AG04449 (cell line): ENCODE measurements at places on chromosomes 1 and 21.
A peak's percentile ranks its signal among the peaks of the same experiment; 100 is the strongest.

- no peak for DNase-seq
Observed at GRCh38 chr1:1808206-1808605, 29.9 kb upstream of the NADK start.

- DNase-seq: no peak
Observed at GRCh38 chr21:34282223-34282622, 81.6 kb upstream of the KCNE2 start.

DNA sequence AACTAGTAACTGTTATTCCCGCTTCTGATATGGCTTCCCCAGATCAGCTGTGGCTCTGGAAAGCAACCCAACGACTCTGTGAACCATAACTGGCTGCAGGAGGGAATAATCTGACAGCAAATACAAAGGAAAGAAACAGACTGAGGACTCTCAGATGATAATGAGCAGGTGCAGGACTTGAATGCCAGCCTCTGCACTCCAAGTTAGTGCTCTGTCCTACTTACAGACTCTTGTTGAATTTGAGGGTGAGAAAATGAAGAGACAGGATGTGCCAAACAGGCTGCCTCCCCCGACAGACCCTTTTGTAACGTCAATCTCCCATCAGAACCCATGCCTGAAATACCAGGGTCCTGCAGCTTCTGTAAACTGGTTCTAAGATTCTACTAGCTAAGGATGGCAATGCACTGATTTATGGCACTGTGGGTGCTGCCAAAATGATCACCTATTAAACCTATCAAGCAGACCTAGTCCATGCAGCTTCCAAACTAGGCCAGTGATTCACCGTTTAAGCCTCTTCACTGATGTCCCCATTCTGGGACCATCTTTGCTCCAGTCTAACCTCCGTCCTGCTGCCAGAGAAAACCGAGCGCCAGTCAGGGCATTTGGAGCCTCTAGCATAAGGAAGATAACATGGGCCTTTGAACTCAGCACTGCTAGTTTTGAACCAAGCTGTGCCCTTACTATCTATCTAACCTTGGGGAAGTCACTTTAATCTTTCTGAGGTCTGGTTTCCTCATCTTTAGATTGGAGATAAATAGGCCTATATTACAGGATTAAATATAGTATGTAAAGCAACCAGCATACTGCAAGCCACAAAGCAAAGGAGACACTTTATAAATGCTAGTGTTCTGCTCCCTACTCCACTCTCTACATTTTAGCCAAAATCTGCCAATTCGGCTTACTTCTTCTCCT lies 4.8 kb downstream of the MKNK1 start:
- no peak for DNase-seq

- DNase-seq: no peak
Observed at GRCh38 chr1:101967871-101968270, 28.9 kb downstream of the OLFM3 start.

DNA sequence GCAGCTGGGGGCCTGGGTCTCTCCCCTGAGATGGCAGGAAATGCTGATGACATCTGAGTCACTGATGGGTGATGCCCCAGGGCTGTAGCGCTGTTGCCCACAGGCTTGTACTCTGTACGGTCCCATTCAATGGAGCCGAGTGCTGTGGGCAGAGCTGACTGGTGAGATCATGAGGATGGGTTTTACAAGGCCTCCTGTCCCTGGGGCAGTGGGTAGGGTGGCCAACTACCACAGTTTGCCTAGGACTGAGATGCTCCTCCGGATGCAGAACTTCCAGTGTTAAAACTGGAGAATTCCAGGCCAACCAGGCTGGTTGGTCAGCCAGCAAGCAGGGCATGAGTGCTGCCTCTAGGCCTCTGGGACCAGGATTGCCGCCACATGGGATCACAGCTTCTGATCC lies 9.2 kb downstream of the PHLDA3 start:
- DNase-seq: no peak

GRCh38 chr1:88210103-88210787 lies 473.8 kb upstream of the PKN2 start:
- DNase-seq: no peak

GRCh38 chr1:173062150-173062938 lies 11.6 kb upstream of the TNFSF18 start:
- DNase-seq: peak; percentile 52

DNA sequence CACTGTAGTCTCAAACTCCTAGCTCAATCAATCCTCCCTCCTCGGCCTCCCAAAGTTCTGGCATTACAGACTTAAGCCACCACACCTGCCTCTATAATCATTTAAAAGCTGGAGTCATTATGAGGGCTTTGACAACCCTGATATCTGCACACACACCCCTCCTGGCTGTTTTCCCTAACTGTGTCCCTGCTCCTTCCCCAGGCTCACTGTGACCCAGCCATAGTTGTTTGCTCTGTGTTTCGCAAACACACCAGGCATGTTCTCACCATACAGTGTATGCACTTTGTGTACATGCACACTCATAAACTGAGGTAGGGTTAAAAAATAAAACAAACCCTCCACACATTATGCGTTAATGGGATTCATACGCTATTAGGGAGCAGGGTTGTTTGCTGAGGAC lies 21.8 kb upstream of the IL20 start:
- DNase-seq: no peak

DNA sequence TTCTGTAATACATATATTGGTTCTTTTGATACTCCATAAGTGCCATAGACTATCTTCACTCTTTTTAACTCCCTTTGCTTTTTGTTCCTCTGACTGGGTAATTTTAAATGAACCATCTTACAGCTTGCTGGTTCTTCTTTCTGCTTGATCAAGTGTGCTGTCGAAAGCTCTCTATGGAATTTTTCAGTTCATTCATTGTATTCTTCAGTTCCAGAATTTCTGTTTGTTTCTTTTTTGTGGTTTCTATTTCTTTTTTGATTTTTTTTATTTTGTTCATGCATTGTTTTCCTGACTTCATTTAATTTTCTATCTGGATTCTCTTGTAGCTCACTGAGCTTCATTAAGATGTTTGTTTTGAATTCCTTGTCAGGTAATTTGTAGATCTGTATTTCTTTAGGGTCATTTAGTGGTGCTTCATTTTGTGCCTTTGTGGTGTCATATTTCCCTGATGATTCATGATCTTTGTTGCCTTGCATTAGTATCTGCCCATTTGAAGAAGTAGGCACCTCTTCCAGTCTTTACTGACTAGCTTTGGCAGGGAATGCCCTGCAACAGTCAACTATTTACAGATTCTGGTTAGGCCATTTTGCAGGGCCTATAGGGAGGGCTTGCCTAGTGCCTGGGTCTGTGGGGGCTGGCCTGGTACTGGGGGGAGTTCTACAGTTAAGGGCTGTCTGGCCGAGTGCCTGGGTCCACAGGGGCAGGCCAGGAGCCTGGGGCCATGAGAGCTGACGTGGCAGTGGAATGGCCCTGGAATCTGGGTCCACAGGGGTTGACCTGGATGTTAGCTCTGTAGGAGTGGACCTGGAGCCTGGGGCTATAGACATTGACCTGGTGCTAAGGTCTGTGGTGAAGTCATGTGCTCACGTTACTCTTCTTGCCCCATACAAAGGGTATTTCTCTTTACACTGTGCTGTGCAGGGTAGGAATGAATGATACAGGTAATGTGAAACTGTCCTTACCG lies 89.7 kb downstream of the MAGI3 start:
- no peak for DNase-seq

GRCh38 chr1:164588516-164589341 lies 29.7 kb downstream of the PBX1 start:
- DNase-seq: no peak

DNA sequence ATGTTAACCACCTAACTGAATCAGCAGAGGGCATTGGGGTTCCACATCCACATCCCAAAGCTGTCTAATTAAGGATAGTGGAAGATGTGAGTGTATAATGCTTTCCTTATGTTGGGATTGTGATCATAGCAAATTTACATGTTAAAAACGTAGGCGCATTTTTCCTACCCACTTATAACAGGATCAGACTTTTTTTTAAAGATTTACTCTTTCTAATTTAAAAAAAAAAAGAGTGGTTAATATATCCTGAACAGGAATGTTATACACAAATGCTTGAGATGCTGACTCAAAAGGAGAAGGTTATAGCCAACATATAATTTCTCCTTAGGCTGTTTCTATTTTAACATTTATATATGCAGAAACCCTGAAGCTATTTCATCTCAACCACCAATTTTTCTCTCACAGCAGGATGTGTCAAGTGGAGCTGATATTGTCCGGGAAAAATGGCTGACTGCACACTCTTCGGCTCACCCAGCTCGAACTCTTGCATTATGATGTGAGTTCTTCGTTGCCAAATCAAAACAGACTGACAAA lies 40.3 kb downstream of the RGS5 start:
- DNase-seq: peak; percentile 59

DNA sequence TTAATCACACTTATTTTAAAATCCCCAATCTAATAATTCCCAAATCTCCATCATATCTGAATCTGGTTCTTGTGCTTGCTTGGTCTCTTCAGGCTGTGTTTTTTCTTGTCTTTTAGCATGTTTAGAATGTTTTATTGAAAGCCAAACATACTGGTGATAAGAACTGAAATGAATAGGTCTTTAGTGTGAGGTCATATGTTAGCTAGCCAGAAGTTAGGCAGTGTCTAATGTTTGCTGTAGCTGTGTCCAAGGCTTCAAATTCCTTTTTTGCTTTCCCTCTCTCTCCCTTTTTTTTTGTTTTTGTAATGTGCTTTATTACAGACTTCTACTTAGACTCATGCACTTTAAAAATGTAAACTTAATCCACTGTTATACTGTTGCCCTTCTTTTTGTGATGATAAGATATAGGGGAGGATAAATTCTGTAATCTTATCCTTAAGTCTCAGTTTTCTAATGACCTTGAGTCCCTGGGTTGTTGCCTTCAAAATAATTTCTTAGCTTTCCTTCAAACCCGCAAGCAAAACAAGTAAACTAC lies 725.1 kb downstream of the BRINP3 start:
- no peak for DNase-seq

DNA sequence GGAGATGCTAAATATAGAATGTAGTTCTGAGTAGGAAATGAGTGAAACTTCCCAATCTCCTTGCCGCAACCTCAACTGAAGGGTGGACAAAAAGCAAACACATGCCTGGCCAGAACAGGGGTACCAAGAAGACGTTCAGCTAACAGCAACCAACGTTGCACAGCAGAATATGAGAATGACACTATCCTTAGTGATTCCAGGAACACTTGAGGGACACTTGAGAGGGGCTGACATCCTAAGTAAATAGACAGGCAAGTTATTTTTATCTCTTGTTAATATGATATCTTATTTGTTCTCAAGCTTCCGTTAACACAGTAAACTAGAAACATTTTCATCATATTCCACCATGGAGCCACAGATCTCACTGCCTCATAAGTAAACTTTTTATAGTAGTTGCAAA lies 908 bp downstream of the KRTAP19-1 start:
- DNase-seq: no peak

GRCh38 chr1:230084408-230085177 lies 17.6 kb downstream of the GALNT2 start:
- DNase-seq: peak; percentile 97

DNA sequence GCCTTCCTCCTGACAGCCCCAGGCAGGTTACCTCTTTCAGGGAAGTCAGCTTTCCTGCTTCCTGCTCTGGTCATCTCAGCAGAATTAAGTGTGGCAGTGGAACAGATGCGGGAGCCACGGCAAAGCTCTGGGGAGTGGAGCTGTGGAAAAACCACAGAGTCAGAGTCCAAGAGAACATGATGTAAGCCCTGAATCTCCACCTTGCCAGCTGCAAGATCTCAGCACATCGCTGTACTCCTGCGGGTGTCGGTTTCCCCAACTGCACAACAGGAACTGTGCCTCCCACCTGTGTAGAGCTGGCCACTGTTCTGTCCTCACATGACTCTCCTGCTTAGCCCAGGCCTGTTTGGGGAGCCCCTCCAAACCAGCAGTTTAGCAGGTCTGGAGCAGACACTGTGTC lies 123.7 kb downstream of the MATN1 start:
- no peak for DNase-seq

- peak; percentile 29 for DNase-seq
Observed at GRCh38 chr1:40944326-40944725, 35.2 kb upstream of the CTPS1 start.

GRCh38 chr21:43611598-43612369 lies 47.5 kb downstream of the HSF2BP start:
- no peak for DNase-seq

- no peak for DNase-seq
Observed at GRCh38 chr1:206766251-206766856, 4.2 kb upstream of the IL19 start.

- no peak for DNase-seq
Observed at GRCh38 chr1:66685265-66685664, 67.0 kb upstream of the DYNLT5 start.

DNA sequence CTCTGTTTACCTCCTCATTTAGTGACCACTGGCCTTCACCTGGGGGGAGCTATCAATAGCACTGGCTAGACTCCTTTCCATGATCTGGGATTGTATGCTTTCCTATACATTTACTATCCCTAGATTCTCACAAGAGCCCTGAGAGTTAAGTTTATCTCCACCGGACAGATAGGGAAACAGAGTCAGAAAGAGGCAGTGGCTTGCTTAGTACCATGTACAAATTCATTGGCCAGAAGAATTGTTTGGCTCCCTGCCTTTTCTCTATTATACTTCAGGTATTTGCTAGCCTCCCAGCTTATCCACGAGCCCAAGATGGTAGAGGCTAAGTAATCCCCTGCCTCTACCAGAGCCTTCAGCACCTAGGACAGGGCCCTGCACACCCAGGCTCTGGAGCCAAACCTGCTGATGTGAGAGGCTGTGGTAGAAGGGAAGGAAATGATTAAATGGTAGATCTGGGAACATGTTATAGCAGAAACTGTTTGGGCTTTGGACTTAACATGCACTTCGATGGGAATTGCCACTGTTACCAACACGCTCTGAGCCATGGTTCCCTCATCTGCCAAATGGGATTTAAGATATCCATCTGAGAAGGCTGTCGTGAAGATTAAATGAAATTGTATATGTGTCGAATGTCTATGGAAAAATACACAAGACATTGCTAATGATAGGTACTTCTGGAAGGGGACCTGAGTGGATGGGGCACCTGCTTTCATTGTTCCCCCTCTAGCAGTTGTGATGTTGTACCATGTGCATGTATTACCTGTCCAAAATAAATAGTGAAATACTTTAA lies 3.1 kb upstream of the BLACAT1 start:
- DNase-seq: no peak

GRCh38 chr1:19731311-19731821 lies 66.7 kb downstream of the HTR6 start:
- no peak for DNase-seq

DNA sequence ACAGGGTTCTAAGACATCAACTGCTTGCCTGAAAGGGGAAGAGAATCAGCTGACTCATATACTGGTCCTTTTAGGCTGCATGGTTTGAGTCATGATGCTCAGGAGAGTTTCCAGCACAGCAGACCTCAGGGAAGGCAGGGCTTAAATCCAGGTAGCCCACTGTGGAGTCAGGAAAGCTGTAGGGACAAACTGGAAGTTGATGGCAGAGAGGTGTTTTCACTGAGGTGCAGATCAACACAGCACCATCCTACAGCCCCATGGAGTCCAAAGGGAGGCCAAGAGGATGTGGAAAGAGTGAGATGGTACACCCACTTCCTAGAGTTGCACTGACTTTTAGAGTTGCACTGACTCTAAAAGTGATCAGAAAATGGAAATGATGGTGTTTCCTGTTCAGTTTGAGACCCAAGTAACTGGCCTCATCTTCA lies 252.4 kb upstream of the DUSP10 start:
- DNase-seq: no peak

- DNase-seq: no peak
Observed at GRCh38 chr1:106756752-106757151, 299.7 kb upstream of the PRMT6 start.

GRCh38 chr1:38898653-38899230 lies 17.4 kb upstream of the GJA9 start:
- no peak for DNase-seq

- no peak for DNase-seq
Observed at GRCh38 chr1:89606227-89606980, 26.5 kb upstream of the LRRC8C start.
